ENCODE measurements at places on chromosomes 3 and 15.

DNA sequence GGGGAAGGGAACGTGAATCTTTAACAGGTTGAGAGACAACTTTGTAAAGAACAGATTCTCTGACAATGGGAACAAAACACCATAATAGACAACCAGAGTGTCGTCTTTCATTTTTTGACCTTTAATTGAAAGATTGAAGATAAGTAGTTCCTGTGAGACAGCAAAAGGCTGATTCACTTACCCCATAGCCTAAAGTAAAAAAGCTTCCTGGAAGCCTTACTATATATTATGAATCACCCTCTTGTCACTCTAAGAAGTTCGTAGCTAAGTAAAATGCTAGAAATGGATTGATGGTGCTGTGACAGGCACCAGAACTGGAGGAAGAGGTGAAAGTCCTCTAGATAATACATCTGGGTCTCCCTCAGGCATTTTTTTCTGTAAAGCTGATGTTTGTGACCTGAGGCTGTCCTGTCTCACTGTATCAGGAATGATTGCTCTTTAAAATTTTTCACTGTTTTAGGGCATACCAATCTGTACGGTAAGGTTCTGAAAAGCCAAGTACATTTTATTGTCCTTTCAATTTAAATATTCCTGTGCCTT is 824.6 kb upstream of the SEMA6D start:
- no peak for DNase-seq

- no peak for DNase-seq
Observed at GRCh38 chr15:90812958-90813265, 55.5 kb upstream of the FURIN start.

DNA sequence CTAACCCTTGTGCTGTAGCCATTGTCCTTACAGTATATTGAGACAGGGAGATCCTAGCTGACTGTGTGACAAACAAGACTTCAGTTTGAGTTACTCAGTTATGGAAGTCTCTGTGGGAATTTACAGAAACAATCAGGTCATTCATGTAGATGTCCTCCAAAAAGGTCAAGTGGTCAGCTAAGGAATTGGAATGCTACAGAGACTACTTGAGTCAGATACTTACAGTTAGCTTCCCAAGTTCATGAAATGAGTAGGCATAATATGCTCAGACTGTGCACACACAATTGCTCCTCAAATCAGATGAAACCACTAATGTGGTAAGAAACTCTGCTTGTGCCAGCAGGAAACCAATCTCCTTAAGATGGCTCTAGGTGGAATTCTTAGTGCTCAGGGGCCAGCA is 985.7 kb downstream of the NSUN3 start:
- no peak for DNase-seq

- no peak for DNase-seq
Observed at GRCh38 chr3:152321955-152322377, 53.2 kb downstream of the MBNL1 start.

- DNase-seq: no peak
Observed at GRCh38 chr15:82934100-82934880, 18.2 kb downstream of the HOMER2 start.

GRCh38 chr3:186315581-186316354 is 46.3 kb downstream of the DGKG start:
- DNase-seq: no peak

GRCh38 chr3:50418850-50419249 is 59.5 kb upstream of the TMEM115 start:
- no peak for DNase-seq

DNA sequence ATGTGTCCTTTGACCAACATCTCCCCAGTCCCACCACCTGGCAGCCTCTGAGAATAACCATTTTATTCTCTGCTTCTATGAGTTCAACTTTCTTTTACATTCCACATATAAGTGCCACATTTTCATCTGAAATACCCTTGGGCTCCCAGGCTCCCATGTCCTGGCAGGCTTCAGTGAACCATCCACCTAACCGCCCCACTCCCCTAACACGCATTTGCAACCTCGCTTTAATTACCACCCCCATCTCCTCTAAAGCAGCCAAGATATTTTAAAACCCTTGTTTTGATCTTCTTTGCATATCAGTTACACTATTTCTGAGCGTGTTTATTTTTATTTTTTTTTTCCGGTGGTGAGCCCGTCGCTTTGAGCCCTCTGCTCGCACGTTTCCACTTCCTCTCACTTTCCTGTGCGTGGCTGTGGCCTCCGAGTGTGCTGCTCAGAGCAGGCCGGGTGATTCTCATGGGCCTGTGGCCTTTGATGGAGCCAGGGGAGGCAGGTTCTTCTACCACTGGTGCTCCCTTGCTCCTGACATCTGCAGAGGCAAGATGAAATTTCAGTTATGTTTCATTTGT is 195.4 kb upstream of the LPP start:
- DNase-seq: no peak

GRCh38 chr3:186060222-186060621 is 48.7 kb downstream of the ETV5 start:
- no peak for DNase-seq

GRCh38 chr15:45849136-45849535 is 214.3 kb downstream of the SQOR start:
- DNase-seq: no peak

DNA sequence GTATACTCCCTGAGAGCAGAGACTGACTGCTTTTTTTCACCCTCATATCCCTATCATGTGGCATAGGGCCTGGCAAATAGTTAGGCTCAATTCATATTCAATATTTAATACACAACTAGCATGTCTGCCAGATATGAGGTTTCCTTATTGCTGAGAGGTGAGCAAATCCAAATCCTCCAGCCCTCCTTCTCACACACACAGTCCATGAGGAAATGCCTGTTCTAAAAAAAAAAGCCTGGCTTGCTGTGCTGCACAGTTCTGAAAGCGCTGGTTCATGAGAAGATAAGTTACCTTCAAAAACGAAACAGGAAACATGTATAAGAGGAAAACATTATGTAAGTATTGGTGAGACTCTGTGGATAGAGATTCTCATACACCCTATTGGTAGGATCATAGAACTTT is 15.5 kb upstream of the ACAP2 start:
- no peak for DNase-seq
